ENCODE measurements at places on chromosomes 12 and 14.

DNA sequence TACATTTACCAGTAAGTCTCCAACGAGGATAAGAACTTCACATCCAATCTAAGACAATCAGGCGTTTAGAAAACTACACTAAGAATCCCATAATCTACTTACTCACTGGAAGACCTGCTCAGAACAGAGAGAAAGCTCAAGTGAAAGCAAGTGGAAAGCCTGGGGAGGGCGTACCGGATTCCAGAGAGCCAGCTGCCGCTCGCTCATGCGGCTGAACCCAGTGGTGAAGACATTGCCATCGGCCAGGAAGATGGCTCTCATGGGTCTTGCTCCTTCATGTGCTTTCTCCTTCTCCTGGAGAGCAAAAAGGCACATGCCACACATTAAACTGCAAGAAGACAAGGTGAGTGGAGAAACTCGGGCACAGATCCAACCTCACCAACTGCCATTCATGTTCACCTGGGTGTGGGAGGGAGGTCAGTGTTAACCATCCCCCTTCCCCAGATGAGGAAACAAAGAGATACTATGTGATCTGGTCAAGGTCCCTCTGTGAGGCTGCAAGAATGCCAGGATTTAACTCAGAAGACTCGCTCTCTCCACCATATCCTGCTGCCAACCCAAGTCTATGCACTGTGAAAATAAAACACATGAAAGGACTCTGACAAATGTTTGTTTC, 23.5 kb upstream of the SELPLG start:
- DNase-seq = no peak

GRCh38 chr14:103230021-103230420, 104.0 kb upstream of the EIF5 start:
- no peak for DNase-seq

DNA sequence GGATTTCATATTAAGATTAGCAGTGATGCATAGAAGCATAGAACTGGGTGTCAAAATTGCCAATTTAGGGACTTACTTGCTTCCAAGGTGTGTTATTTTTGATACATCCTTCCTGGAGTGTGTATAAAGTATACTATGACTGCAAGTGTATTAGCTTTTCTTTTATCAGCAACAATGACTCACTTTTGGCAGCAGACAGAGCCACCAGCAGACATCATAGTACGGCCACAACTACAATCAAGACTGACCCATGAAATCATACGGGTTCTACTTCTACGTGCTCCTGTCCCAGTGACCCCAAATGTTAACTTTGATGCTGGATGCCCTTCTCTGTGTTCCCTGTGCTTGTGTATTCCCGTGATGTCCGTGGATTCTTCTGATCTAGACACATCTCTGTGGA, 443.9 kb downstream of the TMEM132D start:
- no peak for DNase-seq

- DNase-seq = no peak
These were observed 3.2 kb downstream of the BIN2 start for GRCh38 chr12:51320695-51321320.

GRCh38 chr14:95173518-95173917, 16.2 kb upstream of the DICER1 start:
- no peak for DNase-seq

DNA sequence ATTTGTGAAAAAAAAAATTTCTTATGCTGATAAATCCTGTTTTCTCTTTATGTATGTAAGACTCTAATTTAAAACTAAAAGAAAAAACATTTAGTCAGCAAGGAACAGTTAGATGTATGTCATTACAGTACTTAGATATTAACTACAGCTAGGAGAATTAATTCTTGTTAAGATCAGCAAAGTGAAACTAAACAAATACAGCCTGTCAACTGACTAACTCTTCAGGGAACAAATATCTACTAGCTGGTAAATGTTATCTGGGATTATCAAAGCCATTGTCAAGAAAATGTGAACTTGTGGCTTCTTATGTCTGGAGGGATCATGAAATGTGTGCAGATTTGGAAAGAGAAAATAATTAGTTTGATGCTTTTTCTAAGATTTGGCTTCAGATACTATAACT, 27.5 kb downstream of the MGAT4C start:
- DNase-seq = no peak

DNA sequence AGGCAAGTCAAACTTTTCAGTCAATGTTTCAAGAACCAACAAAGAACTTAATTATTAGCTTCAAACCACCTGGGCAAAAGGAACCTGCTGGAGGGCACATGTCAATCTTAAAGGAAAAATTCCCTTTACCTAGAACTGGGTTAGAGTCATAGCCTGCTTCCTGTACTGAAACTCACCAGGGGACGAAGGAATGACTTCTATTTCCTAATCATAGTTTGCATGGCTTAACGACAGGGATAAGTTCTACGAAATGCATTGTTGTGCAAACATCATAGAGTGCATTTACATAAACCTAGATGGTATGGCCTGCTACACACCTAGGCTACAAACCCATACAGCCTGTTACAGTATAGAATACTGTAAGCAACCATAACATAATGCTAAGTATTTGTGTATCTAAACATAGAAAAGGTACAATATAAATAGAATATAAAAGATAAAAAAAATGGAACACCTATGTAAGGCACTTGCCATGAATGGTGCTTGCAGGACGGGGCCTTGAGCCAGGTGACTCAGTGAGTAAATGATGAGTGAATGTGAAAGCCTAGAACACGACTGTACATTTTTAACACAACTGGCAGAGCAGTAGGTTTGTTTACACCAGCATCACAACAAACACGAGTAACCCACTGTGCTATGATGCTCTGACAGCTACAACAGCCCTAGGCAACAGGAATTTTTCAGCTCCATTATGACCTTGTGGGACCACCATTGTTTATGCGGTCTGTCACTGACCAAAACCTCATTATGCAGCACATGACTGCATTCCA, 234.9 kb upstream of the CAND1 start:
- DNase-seq = no peak

DNA sequence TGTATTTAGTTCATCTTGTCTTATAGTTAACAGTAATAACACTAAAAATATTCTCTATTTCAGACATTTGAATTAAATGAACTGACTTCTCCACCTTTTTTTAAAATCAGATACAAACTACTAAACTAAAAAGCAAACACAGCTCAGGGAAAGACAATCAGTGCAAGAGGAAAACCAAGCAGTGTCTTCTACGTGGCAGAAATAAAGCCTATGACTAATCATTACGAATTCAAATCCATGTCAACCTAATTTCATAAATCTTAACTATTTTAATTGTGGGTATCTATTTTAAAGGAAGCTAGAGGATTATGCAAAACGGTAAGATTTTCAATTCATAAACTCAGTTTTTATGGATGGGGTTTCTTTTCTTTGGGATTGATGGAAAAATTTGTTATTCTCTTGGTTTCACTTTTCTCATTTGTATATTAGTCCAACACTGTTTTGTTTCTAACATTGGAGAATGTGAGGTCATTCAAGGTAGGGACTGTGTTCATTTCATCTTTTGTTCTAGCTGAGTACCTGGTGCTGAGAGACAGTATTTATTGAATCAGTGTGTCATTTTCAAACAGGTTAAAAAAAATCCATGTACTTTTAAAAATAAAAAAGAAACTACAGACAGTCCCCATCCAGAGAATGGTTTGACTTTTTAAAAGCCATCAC, 12.8 kb upstream of the PALS1 start:
- no peak for DNase-seq

DNA sequence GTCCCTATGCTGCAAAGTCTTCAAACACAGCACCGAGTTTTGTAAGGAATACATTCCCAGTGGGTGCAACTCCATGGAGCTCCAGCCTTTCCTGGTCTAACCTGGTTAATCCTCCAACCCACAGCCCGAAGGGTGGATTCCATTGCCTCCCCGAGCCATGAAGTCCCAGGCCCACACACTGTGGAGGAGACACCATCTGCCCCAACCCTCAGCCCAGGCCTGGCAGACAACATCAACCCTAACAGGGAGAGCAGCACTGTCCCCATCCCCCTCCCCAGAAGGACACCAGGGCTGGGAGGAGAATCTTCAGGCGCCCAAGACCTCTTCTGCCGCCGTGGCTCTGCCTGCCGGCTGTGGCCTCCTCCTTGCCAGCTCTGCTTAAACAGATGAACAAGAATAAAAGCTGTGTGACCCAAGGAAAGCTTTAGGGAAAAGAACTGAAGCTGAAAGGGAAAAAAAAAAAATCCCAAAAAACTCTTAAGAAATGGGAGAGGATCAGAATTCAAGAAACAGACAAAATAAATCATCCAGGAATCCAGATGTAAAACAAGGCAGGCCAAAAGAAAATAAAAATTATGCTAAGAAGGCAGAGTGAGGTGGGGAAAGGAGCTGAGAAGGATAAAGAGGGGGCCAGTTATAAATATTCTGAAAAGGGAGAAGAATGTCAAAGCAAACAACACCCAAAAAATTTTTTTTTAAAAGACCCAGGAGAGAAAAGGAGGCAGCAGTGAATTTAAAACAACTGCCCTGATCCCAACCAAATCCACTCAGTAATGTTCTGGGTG, 16.0 kb upstream of the ZFP36L1 start:
- DNase-seq = no peak

DNA sequence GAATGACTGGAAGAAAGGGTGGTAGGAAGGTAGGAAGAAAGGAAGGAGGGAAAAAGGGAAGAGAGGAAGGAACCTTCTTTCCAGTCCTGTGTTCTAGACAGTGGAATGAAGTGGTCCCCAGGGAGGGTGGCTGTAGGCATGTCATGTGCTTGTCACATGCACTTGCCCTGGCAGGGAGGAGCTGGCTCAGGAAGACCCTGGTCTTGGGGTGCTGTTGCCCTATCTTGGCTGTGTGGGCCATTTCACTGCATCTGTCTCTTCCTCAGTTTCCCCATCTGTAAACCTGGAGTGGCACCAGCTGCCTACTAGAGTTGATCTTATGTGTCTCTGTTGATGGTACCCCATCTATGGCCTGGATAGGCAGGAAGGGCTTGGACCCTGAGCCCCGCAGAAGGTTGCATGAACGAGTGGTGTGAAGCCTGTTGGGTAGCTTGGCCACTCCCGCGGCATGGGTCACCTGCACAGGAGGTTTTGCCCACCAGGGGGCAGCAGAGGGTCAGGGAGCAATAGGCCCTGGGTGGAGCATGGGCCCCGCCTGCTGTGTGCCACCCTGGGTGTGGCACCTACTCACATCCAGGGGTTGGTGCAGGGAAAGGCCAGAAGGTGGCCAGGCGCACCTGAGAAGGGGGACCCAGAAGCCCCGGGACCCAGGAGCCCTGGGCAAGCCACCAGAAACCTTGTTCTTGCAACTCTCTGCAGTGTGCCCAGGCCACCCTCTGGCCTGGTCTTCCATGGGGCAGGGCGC, 25.1 kb downstream of the MEG3 start:
- DNase-seq = no peak

- no peak for DNase-seq
These were observed 110.9 kb downstream of the TSPAN9 start for GRCh38 chr12:3187846-3188770.

- no peak for DNase-seq
These were observed 13.3 kb downstream of the BRF1 start for GRCh38 chr14:105287249-105288102.

DNA sequence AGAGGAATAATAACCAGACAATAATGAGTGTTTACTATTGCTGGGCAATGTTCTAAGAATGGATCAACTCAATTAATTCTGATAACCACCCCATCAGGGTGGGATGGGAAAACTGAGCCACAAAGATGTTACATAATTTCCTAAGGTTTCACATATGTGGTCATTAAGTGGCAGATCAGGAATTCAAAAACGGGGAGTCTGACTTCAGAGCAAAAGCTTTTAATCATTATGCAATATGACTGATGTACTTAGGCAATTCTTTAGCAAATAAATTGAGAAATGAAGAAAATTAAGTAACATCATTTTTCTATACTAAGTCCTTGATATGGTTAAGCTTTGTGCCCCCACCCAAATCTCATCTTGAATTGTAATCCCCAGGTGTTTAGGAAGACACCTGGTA, 53.4 kb downstream of the PLCZ1 start:
- DNase-seq = no peak

GRCh38 chr14:68678471-68678870, 114.4 kb downstream of the ZFP36L1 start:
- DNase-seq = no peak

GRCh38 chr12:45989721-45990467, 480 bp downstream of the SCAF11 start:
- peak; percentile 58 for DNase-seq

- peak; percentile 10 for DNase-seq
These were observed 646.1 kb downstream of the C12orf50 start for GRCh38 chr12:87382959-87383566.

GRCh38 chr14:55710506-55711041, 130.6 kb downstream of the KTN1 start:
- no peak for DNase-seq

GRCh38 chr14:80117876-80118275, 93.4 kb downstream of the DIO2 start:
- DNase-seq = peak; percentile 45

- DNase-seq = no peak
These were observed 127.7 kb downstream of the TMEM30B start for GRCh38 chr14:61153431-61153830.

- no peak for DNase-seq
These were observed 236.9 kb downstream of the RERGL start for GRCh38 chr12:17853054-17853453.

DNA sequence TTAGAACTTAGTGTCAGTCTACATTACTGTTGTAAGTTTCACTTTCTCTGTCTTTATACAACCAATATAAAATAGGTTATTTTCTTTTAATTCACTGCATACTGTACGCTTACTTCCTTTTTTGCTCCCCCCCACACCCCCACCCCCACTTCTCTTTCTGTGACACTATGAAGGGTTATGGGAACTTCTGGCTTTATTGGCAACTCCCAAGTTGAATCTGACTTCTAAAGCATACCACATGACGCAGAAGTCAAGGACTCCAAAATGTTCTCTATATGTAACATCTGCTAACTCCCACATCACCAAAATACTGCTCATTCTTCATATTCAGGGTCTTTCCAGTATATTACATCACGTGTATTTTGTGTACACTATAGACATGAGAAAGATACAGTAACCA, 81.2 kb upstream of the ATXN7L3B start:
- DNase-seq = no peak

GRCh38 chr12:8057306-8057705, 8.9 kb downstream of the C3AR1 start:
- DNase-seq = no peak

DNA sequence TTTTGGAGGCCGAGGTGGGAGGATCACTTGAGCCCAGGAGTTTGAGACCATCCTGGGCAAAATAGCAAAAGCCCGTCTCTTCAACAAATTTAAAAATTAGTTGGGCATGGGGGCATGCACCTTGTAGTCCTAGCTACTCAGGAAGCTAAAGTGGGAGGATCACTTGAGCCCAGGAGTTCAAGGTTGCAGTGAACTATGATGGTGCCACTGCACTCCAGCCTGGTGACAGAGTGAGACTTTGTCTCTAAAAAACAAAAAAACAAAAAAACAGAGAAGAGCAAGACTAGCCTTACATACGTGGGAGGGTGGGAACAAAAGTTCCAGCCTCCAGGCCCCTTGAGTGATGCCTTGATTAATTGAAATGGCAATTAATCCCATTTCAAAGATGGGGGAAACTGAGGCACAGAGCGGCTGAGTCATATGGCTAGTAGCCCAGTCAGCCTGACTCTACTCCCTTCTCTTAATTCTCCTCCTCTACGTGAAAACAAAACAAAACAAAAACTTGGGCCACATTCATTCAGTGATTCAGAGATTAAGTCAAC, 3.3 kb upstream of the FAM222A start:
- no peak for DNase-seq

GRCh38 chr12:68904351-68904962, 28.5 kb downstream of the CPM start:
- no peak for DNase-seq
